HS-5 (cell line): ENCODE measurements at places on chromosomes 2 and 18.
A peak's percentile ranks its signal among the peaks of the same experiment; 100 is the strongest.

- DNase-seq = no peak
These were observed 31.3 kb upstream of the TOGARAM2 start for GRCh38 chr2:28949617-28950305.

DNA sequence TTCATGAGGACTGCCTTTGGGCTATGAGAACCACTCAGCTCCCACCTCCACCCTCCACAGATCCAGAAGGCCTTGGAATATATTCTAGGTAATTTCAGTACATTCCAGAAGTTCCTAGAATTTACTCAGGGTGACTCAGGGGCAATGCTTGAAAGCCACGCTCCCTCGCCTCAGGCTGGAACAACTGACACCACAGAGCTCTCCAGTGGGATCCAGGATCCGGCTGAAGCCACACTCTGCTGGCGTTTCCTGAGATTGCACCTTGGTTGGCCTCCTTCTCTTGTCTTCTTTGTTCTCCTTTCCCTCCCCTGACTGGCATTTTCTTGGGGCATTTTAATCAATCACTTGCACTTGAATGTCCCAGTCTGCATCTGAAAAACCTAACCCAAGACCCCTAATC lies 92.6 kb upstream of the KCNE4 start:
- peak; percentile 83 for DNase-seq

- no peak for DNase-seq
These were observed 160.4 kb downstream of the DOCK10 start for GRCh38 chr2:224881846-224882245.

DNA sequence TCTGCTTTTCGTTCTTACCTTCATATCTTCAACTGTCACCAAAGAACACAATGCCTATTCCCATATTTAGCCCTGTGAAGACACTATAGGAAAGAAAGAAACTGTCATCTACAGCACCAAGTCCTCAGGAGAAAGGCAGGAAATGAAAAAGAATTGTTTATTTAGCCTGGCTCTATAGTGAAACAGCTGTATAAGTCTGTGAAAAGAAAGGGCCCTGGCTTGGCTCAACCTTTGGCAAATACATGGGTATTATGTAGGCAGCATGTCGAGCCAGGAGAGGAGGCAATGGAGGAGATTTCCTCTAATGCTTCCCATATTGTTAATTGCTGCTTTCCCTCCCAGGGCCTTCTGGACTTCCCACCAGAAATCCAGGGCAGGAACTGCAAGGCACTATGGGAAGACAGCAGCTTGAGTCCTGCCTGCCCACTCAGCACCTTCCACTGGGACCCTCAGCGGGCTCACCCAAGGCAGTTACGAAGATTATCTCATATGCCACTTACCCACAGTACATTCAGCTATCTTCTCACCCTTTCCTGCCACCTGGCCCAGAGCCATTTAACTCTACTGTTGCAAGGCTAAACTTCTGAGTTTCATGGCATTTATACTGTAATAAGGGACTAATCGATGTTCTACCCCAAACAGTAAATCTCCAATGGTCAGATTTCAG lies 30.1 kb downstream of the SLC8A1 start:
- DNase-seq = no peak

- no peak for DNase-seq
These were observed 196.8 kb downstream of the NDUFA10 start for GRCh38 chr2:239828192-239828972.
